MV-4-11 (cell line): ENCODE measurements at places on chromosomes 7 and 10.

GRCh38 chr10:12587451-12587888 lies 238.1 kb downstream of the CAMK1D start:
- DNase-seq, result no peak

GRCh38 chr7:20226860-20227259 lies 9.7 kb upstream of the MACC1 start:
- DNase-seq, result no peak

DNA sequence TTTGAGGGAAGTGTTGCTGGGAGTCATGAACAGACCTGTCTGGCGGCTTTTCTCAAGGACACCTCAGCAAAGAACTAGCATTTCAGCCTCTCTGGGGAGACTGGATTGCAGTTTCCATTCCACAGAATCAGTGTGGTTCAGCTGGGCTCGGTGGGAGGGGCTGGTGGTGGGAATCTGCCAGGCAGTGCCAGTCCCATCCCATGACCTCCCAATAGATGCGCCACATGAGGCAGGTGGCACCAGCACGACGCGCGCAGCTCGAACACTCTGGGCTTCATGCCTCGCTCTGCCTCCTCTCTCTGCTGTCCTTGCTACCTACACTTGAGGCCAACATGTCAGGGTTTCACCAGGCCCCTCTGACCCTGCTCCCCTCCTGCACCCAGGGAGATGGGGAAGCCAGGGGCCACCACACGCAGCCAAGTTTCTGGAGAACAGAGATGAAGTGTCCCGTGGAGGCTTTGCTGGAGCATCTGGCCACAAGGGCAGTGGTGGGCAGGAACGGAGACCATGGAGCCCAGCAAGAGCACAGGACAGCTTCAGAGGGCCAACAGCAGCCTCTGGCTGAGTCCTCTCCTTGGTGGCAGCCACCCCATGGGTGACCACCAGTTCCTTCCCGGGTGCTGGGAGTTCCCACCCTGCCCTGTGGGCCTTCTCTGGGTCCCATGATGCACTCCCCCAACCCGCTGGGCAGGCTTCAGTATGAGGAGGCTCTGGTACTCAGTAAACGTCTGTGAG lies 2.3 kb downstream of the NACAD start:
- DNase-seq, result no peak

GRCh38 chr10:34618611-34619010 lies 196.5 kb downstream of the PARD3 start:
- DNase-seq, result no peak

DNA sequence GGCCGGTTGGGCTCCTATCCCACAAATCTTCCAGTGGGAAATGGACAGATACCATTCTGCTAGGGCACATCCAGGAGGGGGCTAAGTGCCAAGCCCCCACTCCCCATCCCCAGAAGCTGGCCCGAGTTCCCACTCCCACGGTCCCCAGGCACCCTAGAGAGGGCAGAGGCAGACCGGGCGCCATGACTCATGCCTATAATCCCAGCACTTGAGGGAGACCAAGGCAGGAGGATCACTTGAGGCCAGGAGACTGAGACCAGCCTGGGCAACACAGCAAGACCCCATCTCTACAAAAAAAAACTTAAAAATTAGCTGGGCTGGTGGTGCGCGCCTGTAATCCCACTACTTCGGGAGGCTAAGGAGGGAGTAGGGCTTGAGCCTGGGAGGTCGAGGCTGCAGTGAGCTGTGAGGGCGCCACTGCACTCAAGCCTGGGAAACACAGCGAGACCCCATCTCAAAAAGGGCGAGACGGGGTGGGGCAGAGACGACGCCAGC lies 870 bp downstream of the GNA12 start:
- no peak for DNase-seq
